NCI-H2081 treated with DMSO at 0.1 percent for 48 hours (cell line): ENCODE measurements at places on chromosomes 7 and 10.

DNA sequence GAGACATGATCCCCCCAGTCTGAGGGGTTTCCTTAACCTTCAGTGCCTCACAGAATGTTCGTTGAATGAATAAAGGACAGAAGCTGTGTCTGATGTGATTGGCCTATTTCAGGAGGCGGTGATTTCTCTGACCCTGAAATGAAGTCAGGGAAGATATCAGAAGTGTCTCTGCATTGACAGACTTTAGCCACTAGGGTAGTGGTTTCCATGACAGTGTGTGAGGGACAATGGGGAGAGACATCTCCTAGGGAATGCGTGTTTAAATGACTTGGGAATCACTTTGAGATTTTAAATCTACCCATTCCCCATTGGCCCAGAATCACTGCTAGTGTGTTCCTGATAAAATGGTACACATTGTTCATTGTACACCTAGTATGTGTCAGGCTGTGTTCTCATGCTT, 132.0 kb downstream of the CFAP58 start:
- DNase-seq, result no peak

DNA sequence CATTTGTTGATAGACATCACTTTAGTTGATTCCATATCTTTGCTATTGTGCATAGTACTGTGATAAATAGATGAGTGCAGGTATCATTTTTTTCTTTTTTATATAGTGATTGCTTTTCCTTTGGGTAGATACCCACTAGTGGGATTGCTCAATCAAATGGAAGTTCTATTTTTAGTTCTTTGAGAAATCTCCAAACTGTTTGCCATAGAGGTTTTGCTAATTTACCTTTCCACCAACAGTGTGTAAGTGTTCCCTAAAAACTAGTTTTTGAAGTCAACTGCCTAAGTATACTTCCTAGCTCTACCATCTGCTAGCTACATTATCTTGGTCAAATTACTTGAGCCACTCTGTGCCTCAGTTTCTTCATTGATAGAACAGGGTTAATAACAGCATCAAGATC, 31.5 kb upstream of the RSBN1L start:
- DNase-seq, result no peak

DNA sequence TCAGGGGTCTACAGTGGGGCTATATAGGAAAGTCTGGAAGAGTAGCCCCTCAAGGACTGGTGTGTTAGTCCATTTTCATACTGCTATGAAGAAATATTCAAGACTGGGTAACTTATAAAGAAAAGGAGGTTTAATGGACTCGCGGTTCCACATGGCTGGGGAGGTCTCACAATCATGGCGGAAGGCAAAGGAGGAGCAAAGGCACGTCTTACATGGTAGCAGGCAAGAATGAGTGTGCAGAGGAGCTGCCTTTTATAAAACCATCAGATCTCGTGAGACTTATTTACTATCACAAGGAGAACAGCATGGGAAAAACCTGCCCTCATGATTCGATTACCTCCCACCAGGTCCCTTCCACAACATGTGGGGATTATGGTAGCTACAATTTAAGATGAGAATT, 3.0 kb downstream of the FKBP14 start:
- DNase-seq, result no peak

DNA sequence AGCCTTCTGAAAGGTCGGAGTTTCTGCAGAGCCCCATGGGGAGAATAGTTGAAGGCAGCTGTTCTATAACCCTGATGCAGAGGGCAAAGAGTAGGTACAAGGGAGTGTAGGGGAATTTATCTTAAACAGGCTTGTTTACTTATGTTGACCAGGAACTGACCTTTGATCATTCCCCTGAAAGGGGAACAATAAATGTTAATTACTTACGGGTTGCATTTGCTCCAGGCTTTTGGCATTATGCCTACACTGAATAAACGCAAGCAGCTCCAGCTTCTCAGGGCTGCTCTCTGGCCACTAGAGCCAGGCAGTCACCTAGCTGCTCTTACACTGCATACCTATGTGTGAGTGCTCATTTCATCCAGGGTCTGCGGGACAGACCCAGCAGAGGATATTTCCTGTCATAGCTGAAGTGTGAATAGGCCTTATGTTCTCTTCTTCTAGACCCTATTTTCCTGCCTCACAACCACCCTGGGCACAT, 26.9 kb upstream of the ABCA13 start:
- DNase-seq, result no peak

GRCh38 chr7:1044189-1045068, at the start of gene GPR146:
GPR146 (plus strand) TSS chr7:1044546; CDS start chr7:1057516, 12,970 bp downstream.
- DNase-seq, result peak; percentile 45

DNA sequence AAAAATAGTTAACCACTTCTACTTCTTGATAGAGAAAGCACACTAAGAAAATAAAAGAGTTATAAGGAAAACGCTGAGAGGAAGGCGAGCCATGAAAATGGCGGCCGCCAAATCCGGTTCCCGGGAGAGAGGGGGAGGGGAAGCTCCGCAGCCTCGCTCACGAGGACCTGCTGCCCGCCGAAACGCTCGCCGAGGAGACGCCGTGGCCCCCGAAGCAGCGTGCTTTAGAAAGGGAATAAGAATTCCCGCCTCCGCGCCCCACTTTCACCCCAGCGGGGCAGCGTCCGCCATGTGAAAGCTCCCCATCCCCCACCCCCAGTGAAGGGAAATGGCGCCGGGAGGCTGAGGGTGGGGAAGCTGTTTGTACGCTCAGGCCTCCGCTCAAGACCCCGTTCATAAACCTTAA, 505 bp downstream of the HNRNPA2B1 start:
- no peak for DNase-seq

DNA sequence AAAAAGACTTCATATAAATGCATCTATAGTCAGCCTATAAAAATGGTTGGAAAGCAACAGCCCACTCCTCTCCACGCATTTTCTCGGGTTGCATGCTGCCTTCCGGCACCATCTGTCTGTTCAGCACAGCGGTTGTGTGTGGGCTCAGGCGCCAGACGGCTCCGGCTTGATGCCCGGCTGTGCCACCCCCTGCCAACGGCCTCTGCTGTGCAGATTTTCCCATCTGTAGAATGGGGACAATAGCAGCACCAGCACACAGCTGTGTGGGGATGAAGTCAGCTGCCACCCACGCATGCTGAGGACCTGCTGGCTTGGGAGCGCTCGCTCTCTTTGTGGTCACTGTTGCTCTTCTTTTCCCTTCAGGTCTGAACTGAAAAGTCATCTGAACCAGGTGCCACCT, 19.5 kb downstream of the PRKAG2 start:
- DNase-seq, result no peak

GRCh38 chr7:94190599-94191061, 186.5 kb upstream of the BET1 start:
- DNase-seq, result no peak

GRCh38 chr10:73781548-73781878, 335 bp upstream of the CHCHD1 start:
- no peak for DNase-seq

- DNase-seq, result no peak
Measured at GRCh38 chr10:24982319-24983112, 30.1 kb upstream of the PRTFDC1 start.

DNA sequence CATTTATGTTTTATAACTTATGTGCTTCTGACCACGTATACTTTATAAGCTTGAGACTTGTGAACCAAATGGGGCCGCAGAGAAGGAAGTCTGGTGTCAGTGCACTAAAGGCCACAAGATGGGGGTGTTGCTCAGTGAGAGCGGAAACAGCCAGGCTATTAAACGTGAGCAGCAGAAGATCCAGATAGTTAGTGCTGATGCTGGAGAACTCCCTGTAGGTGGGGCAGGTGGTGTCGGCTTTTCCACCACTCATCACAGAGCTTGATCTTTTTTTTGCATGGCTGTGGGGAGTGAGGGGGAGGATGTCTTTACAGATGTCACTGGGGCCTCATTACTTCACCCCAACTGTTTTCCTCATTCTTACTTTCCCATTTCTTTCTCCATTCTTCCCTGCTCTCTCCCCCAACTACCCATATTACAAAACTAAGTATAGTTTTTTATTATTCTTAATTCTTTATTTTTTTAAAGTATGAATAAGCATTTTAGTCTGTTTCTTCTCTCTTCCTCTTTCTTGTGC, 34.7 kb downstream of the ACADSB start:
- DNase-seq, result no peak

- no peak for DNase-seq
Measured at GRCh38 chr10:132066186-132066585, 440 bp downstream of the JAKMIP3 start.

DNA sequence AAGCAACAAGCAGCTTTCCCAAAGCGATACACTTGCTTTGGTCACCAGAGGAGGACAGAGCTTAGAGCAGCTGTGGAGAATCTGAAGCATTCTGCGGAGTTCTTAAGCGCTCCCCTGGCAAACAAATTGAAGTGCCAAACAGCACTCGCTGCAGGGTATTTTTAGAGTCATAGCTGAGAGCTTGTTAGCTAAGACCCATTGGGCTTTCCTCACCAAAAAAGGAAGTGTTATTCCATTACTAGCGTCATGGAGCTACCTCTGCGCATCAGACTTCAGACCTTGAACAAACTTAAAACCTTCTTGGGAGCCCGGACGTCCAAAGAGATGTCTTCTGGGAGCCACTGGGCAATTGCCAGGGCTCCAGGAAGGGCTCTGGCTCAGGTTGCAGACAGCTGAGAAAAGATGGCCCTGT, 23.2 kb upstream of the BMPR1A start:
- no peak for DNase-seq

DNA sequence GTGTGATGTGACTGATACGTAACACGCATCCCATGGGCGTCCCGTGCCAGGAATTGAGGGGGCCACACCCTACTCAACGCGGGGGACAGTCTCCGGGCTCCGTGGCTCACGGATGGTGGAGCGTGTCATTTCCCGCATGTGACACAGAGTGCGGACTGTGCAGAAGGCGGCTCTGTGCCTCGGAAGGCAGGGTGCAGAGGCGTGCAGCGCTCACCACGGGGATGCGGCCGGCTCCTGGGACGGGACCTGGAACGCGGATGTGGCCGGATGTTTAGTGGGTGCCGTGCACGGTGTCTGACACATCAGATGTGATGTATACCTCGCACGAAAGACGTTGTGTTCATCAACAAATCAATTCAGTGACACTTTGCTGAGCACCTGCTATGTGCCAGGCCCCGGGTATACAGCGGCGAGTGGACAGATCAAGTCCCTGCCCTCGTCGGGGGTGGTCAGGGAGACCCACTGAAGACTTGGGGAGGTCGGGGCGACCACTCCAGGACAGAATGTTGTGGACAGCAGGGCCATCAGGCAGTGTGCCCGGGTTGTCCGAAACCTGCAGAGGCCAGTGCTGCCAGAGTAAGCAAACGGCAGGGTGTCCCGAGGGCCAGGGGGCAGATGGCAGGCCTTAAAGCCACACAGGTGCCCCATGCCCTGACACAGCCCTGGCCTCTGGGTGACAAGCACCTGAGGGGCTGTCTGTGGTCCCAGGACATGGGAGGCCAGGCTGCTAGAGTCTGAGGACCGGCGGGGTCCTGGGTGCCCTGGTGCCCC, 38.1 kb downstream of the MICALL2 start:
- DNase-seq, result no peak

DNA sequence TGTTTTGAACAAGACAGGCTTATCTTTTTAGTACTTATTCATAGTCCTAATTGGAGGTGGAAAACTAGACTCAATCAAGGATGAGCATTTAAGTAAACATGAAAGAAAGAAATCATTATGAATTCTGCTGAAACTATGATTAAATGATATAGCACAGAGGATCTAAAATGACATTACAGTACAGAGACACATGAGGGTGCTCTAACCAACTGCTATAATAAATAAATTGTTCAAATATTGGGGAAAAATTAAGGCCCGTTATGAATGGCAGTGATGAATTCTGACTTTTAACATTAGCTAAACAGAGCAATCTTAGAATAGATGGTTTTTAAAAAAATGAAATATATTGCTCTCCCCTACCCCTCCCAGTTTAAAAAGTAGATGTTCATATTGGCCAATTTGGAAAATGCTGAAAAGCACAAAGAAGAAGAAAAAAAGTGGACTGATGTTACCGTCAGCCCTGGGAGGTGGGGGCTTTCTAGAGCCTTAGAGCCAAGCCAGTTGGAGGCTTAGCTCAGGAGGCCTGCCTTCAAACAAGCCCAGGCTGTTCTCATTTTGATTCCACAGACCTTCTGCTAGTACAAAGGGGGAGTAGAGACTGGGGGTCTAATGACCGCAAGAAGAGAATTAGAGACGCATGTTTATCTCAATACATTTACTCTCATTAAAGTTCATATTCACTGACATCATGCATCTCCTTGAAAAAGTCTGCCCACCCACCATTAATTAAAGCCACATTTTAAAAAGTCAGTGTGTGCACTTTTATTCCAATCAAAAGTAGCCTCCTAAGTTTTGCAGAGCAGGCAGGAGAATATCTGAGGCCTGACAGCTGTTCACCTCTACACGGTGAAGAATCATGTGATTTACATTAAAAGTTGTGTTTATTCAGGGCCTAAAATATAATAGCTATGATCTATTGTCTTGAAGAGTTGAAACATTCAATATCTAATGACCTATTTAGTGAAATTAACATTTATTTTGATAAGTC, 10.0 kb downstream of the WNT2 start:
- DNase-seq, result no peak

- no peak for DNase-seq
Measured at GRCh38 chr10:21173802-21174714, 276.9 kb upstream of the NEBL start.

DNA sequence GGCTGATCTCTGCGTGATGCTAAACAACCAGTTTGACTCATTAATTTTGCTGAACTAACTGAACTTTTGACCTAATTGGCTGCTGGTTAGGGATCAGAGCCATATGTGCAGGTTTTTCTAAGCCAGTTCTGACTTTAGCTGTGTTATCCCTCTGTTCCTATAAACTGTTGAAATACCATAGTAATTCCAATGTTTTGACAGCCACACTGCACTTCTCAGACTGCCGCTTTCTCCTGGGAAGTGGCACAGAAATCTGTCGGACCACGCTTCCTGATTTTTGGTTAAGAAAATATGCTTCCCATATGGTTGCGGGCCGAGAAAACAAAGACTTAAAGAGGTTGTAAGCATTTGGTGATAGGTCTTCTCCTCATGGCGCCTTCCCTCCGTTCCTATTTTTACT, 42.3 kb downstream of the TBXAS1 start:
- no peak for DNase-seq
